ENCODE measurements at places on chromosomes 1 and 21.
A peak's percentile ranks its signal among the peaks of the same experiment; 100 is the strongest.

- no peak for DNase-seq
These were observed 48.7 kb downstream of the IRF2BP2 start for GRCh38 chr1:234561319-234561718.

- DNase-seq = peak; percentile 100
These were observed at the start of the genes ACAP3 and PUSL1 for GRCh38 chr1:1307923-1308755. Gene ACAP3 (minus strand): TSS chr1:1307930. CDS start chr1:1307815, 115 bp downstream. Gene PUSL1 (plus strand): TSS chr1:1308597. CDS start chr1:1308644, 47 bp downstream.

GRCh38 chr1:67376381-67376780 lies 53.8 kb downstream of the SERBP1 start:
- no peak for DNase-seq

GRCh38 chr1:24931468-24932231 lies 1.6 kb upstream of the RUNX3 start:
- no peak for DNase-seq

DNA sequence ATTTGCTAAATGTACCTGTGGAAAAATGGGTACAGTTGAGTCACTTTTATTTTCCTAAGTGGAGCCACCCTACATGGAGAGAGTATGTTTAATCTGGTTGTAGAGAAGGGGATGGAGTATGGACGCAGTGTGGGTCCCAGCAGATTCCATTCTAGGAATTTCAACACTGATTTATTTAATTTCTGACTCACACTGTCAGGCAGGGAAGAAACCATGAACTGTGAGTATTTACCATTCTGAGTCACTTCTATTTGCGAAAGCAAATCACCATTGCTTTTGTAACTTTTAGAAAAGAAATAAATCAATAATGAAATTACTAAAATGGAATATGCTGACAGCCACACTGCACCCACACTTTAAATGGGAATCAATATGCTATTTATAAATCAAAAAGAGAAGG lies 339.0 kb downstream of the DSCAM start:
- no peak for DNase-seq

- DNase-seq = no peak
These were observed 20.2 kb downstream of the EXOC8 start for GRCh38 chr1:231317306-231318014.

DNA sequence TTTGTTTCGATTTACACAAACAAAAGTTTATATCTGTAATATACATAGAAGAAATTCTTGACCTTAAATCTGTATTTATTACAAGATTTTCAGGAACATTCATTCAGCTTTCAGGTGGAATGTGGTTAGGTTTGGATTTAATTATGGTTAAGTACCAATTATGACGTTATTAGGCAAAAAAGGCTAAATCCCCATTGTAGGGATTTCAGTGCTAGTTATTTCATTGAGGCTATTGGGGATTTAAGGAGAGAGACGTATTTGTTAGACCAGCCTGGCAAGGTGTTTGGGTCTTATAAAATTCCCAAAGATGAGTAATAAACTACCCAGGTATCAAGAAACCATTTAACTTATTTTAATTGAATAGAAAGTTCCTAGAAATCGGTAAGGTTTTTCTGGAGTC lies 26.0 kb downstream of the PRKAA2 start:
- no peak for DNase-seq

DNA sequence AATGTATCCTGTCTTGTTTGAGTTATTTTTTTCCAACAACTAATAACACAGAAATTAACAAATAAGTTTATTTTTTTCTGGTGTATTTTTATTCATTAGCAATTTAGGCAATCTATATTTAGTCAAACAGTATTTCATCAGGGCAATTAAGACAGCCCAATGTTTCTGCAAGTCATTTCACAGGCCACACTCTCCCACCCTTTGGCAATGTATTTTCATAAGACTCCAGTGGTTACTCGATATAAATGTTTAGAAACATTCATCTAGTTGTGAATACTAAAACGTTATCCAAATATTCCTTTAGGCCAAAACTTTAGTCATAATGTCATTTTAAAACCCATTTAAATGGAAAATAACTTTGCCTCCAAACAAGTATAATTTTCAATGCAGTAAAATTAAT lies 142.1 kb downstream of the KCNT2 start:
- no peak for DNase-seq

DNA sequence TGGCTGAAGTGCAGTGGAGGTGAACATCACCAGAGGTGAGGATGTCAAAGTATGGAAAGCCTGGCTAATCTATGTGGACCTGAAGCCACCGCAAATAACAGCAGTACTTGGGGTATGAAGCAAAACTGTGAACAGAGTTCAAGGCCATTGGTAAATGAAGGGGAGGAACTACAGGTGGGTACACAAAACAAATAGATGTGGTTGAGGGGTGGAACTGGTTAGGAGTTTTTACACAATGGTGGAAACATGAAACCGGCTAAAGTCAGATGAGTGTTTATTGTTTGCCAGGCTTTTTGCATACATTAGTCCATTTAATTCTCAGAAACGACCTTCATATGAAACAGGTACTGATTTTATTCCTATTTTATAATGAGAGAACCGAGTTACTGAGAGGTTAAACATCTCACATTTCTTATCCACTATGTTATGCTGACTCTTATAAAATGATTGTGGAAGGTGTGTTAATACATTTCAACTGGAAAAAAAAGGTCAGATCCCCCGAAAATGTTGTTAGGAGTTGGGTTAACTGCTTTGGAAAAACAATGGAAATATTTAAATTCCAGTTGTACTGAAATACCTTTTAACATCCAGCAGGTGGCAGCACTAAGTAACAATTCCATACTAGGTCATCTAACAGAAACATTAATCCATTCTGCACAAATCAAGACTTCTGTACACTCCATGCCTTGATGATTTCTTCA lies 44.3 kb upstream of the GTF2B start:
- DNase-seq = peak; percentile 71

DNA sequence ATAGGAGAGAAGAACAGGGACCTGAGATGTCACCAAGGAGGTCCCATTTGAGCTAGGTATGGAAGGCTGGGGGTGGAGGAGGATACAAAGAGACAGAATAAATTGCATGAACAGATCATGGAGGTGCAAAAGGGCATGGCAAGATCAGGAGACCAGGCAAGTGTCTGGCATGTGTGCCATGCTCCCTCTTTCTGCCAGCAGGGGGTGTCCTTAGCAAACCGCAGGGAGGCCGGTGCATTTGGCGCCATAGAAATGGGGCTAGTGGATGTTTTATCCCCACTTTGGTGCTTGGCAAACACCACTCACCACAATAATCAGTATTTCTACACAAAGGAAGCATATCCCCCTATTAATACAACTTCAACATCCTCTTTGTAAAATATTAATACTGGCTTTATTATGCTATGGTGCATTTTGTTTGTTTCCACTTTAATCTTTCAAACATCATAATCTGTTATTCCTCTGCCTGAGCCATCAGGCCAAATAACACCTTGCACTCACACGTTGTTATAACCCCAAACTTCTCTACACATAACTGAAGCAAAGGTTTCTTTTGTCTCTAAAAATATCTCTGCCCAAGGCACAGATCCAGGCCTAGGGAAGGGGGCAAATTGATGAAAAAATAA lies 25.9 kb downstream of the S100A6 start:
- peak; percentile 58 for DNase-seq

DNA sequence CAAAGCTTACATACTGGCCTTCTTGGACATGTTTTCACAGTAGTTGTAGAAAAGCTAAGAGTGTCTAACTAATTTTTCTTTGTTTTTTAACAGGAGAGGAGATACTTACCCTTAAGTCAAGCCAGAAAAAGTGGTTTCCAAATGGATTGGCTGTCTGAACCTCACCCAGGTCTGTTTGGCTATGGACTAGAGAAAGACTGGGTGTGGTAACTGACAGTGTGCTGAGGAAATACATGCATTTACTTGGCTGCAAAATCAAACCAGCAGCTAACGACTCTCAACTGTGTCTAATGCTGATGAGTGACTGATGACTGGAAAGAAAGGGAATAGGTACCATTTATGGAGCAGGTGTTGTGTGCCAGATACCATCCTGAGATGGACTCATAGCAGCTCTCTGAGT lies 91.1 kb downstream of the MTR start:
- no peak for DNase-seq

GRCh38 chr1:88451856-88452255 lies 232.2 kb upstream of the PKN2 start:
- no peak for DNase-seq

- DNase-seq = no peak
These were observed 9.2 kb downstream of the LBR start for GRCh38 chr1:225418598-225418997.

DNA sequence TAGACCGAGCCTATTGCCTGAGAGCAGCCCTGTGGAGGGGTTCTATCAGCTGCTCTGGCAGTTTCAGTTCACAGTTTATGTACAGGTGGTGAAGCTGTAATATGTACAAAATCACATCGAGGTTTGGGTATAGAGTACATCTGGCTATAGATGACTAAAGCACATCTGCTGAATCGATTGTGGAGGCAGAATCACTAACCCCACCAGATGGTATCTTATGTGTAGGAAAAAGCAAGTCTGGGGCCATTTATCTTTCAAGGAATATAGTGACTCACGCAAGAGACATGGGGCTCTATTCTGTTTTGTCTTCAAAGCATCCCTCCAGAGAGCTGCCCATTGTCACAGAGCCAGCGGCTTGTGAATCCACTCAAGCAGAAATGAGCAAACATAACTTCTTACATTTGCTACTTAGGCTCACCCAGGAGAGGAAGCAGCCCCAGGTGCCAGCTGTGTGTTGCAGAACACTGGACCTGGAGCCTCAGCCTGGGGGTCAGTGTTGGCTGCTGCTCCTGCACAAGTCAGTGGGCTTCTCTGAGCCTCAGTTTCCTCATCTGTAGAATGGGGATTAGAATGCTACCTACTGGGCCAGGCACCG lies 21.3 kb downstream of the MIIP start:
- DNase-seq = peak; percentile 91

DNA sequence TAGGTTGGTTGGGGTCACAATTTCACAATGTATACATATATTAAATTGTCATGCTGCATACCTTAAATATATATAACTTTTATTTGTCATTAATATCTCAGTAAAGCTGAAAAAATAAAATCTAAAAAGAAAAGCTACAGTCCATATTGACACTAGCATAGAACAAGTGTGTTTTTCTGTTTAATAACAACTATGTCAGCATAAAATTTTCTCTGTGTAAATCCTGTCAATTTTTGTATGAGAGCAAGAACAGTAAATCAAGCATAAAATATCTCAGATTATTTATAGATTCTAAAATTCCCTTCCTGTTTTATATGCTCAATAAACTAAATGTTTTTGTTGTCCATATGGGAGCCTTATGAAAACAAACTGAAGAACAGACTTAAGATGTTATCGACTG lies 739.2 kb downstream of the MRPL39 start:
- no peak for DNase-seq

GRCh38 chr1:201890223-201890622 lies 1.5 kb downstream of the SHISA4 start:
- DNase-seq = no peak

DNA sequence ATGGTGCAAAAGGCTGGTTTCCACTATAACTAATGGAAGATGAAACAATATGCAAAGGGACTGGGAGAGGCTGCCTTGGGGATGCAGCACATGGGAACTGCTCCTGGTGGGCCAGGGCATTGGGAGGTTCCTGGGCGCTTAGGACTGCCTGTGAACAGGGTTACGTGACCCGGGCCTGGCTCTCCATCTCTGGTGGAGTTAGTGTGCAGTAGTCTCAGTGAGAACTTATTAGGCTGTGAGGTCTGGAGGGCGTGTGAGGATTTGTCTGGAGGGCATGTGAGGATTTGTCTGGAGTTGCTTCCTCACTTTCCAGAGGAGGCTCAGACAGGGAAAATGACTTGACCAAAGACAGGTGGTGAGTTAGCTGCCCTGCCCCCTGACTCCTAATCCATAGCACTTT lies 1.5 kb upstream of the ETV3L start:
- no peak for DNase-seq

- DNase-seq = no peak
These were observed 1.1 kb downstream of the EFNA3 start for GRCh38 chr1:155079487-155080311.

DNA sequence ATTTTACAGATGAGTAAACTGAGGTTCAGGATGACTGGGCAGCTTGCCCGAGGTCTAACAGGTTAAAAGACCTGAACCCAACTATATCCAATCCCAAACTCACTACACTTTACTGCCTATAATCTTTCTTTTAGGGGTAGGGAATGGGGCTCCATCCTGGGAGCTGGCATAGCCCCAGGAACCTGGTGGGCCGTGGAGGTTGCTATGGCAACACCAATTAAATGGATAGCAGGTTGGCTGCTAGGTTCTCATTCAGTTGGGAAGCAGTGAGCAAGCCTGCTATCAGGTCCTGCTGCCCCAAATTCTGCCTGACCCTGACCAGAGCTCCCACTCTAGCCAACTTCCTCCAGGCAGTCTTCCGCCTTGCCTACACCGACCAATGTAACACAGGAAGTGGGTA lies 40.9 kb downstream of the LRP8 start:
- DNase-seq = no peak

GRCh38 chr21:15098908-15099307 lies 34.1 kb upstream of the NRIP1 start:
- DNase-seq = no peak

DNA sequence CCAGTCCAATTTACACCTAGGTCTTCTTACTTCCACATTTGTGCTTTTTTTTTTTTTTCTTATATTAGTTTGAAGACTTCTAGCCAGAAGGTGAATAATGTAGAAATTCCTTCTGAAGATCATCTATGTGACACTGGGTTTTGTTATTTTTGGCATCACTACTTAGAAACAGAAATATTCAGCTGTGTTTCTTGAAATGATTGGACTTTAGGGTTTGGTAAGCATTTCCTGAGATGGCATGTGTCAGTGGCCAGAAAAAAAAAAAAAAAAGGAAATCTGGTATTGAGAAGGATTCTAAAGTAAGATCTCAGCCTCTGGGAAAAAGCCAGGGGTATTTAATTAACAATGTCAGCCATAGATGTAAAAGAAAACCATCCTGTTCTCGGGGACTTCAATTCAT lies 43.4 kb upstream of the LRRC8C start:
- DNase-seq = no peak

DNA sequence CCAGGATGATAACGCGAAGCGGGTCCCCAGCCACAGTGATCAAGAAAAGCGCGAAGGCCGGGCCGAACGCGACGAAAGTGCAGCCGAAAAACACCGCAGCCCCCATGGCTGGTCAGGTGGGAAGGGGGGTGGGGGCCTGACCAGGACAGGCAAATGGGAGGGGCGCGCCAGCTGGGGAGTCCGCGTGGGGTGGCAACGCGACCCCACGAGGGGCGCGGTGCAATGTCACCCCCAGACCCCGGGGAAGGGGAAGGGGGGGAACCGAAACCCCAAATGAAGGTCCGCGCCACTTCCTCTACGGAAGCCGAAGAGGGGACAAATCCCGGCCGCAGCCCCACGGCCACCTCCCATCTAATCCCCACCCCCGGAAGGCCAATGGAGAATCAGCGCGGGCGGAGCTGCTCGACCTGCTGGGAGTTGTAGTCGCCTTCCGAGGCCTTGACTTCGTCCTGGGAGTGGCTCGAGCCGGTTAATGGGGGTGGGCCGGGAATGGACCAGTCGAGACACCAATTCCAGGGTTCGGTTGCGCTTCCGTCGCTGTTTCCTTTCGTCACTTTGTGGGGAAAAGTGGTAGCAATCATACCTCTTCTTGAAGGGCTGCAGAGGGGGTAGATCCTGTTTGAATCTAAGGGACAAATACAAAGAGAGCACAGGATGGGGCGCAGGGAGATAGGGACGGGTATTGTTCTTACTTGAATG lies at the start of gene APH1A:
Gene APH1A (minus strand): TSS at position 312 of the 699 bp plus-strand sequence. CDS start 206 bp downstream, at position 106.
- peak; percentile 98 for DNase-seq

All from GM03348 (cell line).